ENCODE measurements at places on chromosomes 4 and X.

DNA sequence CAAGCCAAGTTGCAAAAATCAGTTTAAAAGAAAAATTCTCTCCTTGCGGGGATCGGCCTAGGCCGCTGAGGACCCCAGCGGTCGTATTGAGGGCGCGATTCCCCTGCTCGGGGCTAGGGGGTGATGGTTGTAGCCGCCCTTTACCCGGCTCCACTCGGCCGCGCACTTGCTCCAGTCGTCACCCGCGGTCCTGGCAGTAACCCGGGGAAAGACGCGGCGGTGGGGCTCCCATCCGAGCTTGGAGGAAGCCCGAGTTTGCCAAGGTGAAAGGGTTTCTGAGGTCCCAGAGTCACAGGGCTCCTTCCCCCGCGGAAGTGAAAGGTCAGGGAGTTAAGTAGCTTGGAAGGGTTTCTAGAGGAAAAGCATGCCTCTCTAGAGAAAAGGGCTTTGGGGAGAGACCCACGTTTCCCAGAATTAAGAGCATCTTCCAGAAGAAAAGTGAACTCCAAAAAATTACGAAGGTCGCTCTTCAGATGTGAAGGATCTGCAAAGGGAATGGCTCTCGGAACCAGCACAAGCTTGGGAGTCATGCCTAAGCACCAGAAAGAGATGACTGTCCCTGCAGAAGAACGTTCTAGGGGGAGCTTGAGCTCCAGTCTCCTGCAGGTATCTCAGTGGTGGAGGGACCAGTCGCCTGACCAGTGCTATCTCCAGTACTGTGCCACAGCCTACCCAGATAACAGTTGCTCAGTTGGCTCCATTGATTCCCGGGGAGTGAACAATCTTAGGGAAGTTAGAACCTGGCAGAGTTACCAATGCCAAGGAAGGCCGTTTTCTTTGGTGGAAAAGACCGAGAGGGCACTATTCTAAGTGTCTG lies 875 bp downstream of the LAP3 start:
- peak overlapping the region; percentile 94 for H3K27ac ChIP-seq
- peak overlapping the region; percentile 93 for H3K4me3 ChIP-seq
- DNase-seq: peak; percentile 3
- H3K4me1 ChIP-seq: peaks cover 38% of the 10 kb centered on the region
- no peaks in the 10 kb centered on the region for H3K27me3 ChIP-seq

- peaks cover 47% of the 10 kb centered on the region for H3K4me1 ChIP-seq
- H3K27ac ChIP-seq: no peak overlapping the region
- DNase-seq: no peak
- peak overlapping the region; percentile 91 for H3K4me3 ChIP-seq
- H3K36me3 ChIP-seq: peaks cover 2% of the 10 kb centered on the region
Measured at GRCh38 chrX:110315551-110315950, 2.3 kb downstream of the AMMECR1 start.

GRCh38 chr4:147828331-147828905 lies 96.5 kb downstream of the ARHGAP10 start:
- H3K4me1 ChIP-seq: peaks cover 5% of the 10 kb centered on the region
- H3K36me3 ChIP-seq: peaks cover 9% of the 10 kb centered on the region
- DNase-seq: no peak
- no peak overlapping the region for H3K27ac ChIP-seq
- H3K27me3 ChIP-seq: no peaks in the 10 kb centered on the region
- H3K4me3 ChIP-seq: no peak overlapping the region

GRCh38 chrX:619812-620531 lies 10.6 kb upstream of the SHOX start:
- H3K27me3 ChIP-seq: peaks cover 28% of the 10 kb centered on the region
- H3K4me1 ChIP-seq: no peaks in the 10 kb centered on the region
- no peak overlapping the region for H3K27ac ChIP-seq
- no peak for DNase-seq
- no peak overlapping the region for H3K4me3 ChIP-seq

DNA sequence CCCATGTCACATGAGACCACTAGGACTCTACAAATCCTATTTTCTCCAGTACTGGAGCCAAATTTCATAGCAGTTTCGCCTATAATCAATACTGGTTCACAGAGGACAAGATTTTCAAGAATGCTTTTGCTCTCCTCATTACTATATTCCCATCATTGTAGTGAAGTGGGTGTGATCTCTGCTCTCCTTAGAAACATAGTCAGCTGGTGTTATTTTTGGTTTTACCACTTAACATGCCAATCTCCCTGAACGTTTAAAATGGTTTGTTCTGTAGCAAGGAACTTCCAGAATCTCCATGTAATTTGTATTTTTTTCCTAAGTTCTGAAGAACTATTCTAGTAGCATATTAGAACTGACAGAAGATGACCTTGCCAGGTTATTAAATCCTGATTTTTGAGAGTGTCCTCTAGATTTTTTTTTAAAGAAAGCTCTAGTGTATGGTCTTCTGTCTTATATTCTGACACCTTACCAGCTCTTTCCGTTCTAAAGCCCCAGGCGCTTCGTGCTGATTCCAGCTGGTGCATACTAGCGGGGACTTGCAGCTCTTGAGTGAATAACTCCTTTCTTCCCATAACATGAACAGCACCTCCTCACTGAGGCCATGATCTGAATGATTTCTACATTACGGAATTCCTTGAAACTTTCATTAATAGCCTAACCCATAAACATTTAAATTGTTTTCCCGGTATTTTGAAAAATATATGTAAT lies 1372.9 kb downstream of the TECRL start:
- H3K27ac ChIP-seq: no peak overlapping the region
- H3K4me3 ChIP-seq: no peak overlapping the region
- DNase-seq: no peak
- no peaks in the 10 kb centered on the region for H3K4me1 ChIP-seq
- no peaks in the 10 kb centered on the region for H3K27me3 ChIP-seq

DNA sequence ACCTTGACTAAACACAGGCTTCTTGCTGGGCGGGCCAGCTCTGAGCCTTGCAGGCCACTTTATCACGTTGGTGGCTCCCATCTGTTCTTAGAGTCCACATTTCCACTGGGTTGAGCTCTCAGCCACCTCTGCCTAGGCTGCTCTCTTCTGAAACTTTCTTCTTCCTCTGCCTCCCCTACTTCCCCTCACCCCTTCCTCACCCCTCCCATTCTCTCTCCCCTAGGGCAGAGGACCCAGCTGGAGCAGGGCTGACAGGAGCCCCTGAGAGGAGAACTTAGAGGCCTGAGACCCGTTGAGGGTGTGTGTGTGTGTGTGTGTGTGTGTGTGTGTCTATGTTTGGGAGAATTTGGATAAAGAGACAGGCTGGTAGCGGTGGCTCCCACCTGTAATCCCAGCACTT lies 19.9 kb upstream of the TMSB4X start:
- no peaks in the 10 kb centered on the region for H3K27me3 ChIP-seq
- peak overlapping the region; percentile 93 for H3K27ac ChIP-seq
- H3K4me1 ChIP-seq: peaks cover 79% of the 10 kb centered on the region
- no peak for DNase-seq

GRCh38 chrX:149510386-149510785 lies 5.3 kb upstream of the IDS start:
- no peak overlapping the region for H3K4me3 ChIP-seq
- no peaks in the 10 kb centered on the region for H3K27me3 ChIP-seq
- H3K4me1 ChIP-seq: peaks cover 33% of the 10 kb centered on the region
- no peak for DNase-seq
- H3K36me3 ChIP-seq: peaks cover 1% of the 10 kb centered on the region

DNA sequence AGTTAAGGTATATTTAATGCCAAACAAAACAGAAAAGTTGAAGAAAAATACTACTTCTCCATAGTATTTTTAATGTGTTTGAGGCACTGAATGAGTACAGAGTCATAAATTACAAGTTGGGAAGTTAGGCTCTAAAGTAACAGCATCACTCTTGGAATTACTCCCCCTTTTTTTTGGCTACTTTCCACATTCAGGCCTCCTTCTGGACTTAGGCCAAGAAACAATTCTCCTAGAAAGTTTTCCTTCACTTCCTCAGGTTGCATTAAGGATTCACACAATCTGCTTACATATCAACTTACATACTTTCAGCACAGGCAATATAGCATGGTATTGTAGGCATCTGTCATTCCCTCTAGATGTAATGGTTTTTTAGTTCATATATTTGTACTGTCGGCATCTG lies 52.1 kb downstream of the TMEM165 start:
- no peaks in the 10 kb centered on the region for H3K4me1 ChIP-seq
- no peak for DNase-seq

GRCh38 chrX:3461397-3462165 lies 115.1 kb upstream of the MXRA5 start:
- no peaks in the 10 kb centered on the region for H3K27me3 ChIP-seq
- DNase-seq: no peak
- H3K4me3 ChIP-seq: no peak overlapping the region
- no peaks in the 10 kb centered on the region for H3K4me1 ChIP-seq

- no peaks in the 10 kb centered on the region for H3K36me3 ChIP-seq
- H3K27ac ChIP-seq: no peak overlapping the region
- DNase-seq: no peak
- no peaks in the 10 kb centered on the region for H3K27me3 ChIP-seq
- no peak overlapping the region for H3K4me3 ChIP-seq
Measured at GRCh38 chrX:92247076-92247475, 467.9 kb downstream of the PCDH11X start.

GRCh38 chrX:52933976-52934703 lies 24.2 kb downstream of the FAM156A start:
- H3K4me1 ChIP-seq: no peaks in the 10 kb centered on the region
- H3K4me3 ChIP-seq: peak overlapping the region; percentile 85

DNA sequence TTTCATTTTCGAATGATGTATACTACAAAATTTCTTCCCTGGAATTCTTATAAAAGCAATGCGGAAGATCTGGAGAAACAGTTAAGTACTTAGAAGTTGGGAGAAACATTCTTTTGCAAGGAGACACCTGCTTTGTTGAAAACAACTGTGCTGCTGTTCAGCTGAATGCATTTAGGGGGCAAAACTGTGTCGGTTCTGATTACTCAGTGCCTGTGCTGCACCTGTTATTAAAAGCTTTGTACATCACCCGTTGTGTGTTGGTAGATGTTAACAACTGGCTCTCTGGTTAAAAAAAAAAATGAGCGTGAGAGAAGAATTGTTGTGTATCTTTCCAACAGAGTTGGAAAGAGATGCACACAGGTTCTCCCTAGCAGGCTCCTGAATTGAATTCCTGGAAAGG lies 184.1 kb upstream of the HHIP start:
- H3K4me3 ChIP-seq: no peak overlapping the region
- no peaks in the 10 kb centered on the region for H3K4me1 ChIP-seq
- no peak overlapping the region for H3K27ac ChIP-seq
- H3K36me3 ChIP-seq: no peaks in the 10 kb centered on the region

DNA sequence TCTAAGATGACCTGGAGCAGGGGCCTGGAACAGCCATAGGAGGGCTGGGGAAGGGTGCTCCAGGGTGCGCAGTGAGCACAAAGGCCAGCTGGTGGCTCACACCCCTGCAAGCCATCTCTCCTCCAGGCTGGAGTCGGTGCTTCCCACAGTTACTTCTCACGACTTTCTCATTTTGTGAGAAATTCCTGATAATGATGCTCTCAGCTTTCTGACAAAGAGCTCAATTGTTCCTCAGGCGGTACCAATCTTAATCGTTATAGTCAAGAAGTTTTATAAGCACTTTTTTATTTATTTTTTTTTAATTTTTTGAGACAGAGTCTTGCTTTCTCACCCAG lies 11.7 kb upstream of the WFS1 start:
- peaks cover 10% of the 10 kb centered on the region for H3K4me1 ChIP-seq
- DNase-seq: no peak
- no peak overlapping the region for H3K27ac ChIP-seq
- H3K27me3 ChIP-seq: peaks cover 32% of the 10 kb centered on the region
- H3K4me3 ChIP-seq: no peak overlapping the region

GRCh38 chrX:44060221-44060620 lies 87.0 kb upstream of the NDP start:
- DNase-seq: no peak
- H3K4me3 ChIP-seq: no peak overlapping the region
- H3K36me3 ChIP-seq: no peaks in the 10 kb centered on the region
- no peak overlapping the region for H3K27ac ChIP-seq

DNA sequence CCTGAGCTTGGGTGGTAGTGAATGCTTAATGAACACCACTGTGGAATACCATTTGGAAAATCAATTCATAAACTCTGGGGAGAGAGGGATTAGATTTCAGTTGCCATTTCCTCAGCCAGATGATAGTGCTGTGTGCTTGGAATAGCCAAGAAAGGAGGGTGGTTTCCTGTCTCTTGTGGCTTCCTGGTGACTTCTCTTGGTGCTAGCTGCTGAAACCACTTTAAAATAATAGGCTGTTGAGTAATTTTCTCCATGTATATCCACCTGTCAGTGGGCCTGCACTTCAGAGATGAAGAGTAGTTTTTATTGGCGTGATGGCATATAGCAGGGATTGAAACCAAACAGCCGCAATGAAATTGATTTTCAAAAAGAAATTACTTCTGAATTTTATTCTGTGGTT lies 11.8 kb downstream of the EDA start:
- no peak for DNase-seq
- H3K27ac ChIP-seq: no peak overlapping the region
- H3K36me3 ChIP-seq: no peaks in the 10 kb centered on the region
- H3K27me3 ChIP-seq: no peaks in the 10 kb centered on the region
- no peak overlapping the region for H3K4me3 ChIP-seq

GRCh38 chrX:39766085-39766726 lies 331.6 kb downstream of the BCOR start:
- peaks cover 34% of the 10 kb centered on the region for H3K4me1 ChIP-seq
- no peak overlapping the region for H3K4me3 ChIP-seq
- H3K27ac ChIP-seq: peak overlapping the region; percentile 91
- H3K36me3 ChIP-seq: no peaks in the 10 kb centered on the region
- no peaks in the 10 kb centered on the region for H3K27me3 ChIP-seq

GRCh38 chr4:184167576-184167975 lies 50.1 kb downstream of the ENPP6 start:
- peaks cover 21% of the 10 kb centered on the region for H3K4me1 ChIP-seq
- H3K27me3 ChIP-seq: peaks cover 24% of the 10 kb centered on the region
- no peak overlapping the region for H3K27ac ChIP-seq
- H3K36me3 ChIP-seq: peaks cover 3% of the 10 kb centered on the region
- no peak overlapping the region for H3K4me3 ChIP-seq

DNA sequence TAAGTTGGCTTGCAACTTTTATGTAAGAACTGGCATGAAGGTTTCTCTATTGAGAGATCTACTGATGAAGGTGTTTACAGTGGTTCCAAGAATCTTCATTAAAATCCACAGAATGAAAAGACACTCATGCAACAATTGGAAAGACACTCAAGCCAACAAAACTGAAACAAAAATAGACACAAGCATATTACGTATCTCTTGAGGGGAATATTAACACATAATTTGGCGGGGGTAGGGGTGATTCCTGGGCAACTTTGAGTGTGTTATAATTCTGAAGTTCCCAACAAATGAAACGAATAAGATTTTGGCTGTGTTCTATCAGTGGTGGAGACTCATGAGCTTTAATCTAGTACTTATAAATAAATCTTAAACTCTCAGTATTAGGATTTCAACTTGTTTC lies 75.1 kb downstream of the SPATA18 start:
- no peaks in the 10 kb centered on the region for H3K27me3 ChIP-seq
- H3K4me1 ChIP-seq: no peaks in the 10 kb centered on the region
- no peaks in the 10 kb centered on the region for H3K36me3 ChIP-seq
- H3K4me3 ChIP-seq: no peak overlapping the region

- no peaks in the 10 kb centered on the region for H3K4me1 ChIP-seq
- H3K27me3 ChIP-seq: peaks cover 5% of the 10 kb centered on the region
- DNase-seq: no peak
- no peak overlapping the region for H3K27ac ChIP-seq
Measured at GRCh38 chr4:155822572-155822971, 43.5 kb downstream of the ASIC5 start.

GRCh38 chrX:48578661-48579128 lies 4.4 kb downstream of the RBM3 start:
- peaks cover 38% of the 10 kb centered on the region for H3K36me3 ChIP-seq
- H3K27ac ChIP-seq: no peak overlapping the region
- H3K4me1 ChIP-seq: peaks cover 16% of the 10 kb centered on the region
- no peaks in the 10 kb centered on the region for H3K27me3 ChIP-seq
- no peak overlapping the region for H3K4me3 ChIP-seq
